Stimulated activated CD4-positive, alpha-beta T cell treated with anti-CD3 and anti-CD28 coated beads, Interleukin-12 subunit alpha, Interleukin-12 subunit beta, amount 100 ng/mL, for 4 hours (primary cell): ENCODE measurements at places on chromosomes 3 and 15.

GRCh38 chr15:95923792-95924191 is 406.7 kb upstream of the NR2F2 start:
- DNase-seq: no peak

DNA sequence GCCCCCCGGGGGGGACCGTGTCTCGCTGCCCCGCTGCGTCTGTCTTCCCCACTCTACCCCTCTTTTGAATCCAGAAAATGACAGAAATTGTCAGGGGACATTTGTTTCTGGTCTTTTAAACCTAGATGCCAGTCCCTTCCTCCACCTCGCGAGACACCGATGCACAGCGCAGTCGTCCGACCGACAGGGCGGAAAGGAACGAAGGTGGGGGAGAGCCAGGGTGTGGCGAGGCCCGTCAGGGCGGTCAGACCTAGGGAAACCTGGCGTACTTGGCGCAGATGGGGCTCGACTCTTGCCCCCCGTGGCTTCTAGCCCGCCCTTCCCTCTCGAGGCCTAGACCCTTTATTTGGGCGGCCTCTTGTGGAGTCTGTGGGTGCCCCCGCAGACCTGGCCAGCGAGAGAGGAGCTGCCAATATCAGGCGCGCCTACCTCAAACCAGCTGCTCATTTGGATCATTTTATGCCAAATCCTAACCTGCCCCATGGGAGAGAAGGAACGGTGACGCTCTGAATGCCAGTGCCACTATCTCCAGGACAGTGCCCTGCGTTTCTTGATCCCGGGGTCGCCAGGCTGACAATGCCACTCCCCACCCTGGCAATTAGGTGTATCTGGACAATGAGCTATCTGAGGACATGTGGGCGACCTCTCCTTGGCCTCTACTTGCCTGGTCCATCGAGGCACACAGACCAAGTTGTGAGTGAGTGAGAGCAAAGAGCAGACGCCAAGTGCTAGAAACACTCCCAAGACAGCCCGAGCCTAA is 500 bp upstream of the RAB6B start:
- no peak for DNase-seq

GRCh38 chr3:159643406-159643805 is 345.2 kb upstream of the IL12A start:
- DNase-seq: no peak

DNA sequence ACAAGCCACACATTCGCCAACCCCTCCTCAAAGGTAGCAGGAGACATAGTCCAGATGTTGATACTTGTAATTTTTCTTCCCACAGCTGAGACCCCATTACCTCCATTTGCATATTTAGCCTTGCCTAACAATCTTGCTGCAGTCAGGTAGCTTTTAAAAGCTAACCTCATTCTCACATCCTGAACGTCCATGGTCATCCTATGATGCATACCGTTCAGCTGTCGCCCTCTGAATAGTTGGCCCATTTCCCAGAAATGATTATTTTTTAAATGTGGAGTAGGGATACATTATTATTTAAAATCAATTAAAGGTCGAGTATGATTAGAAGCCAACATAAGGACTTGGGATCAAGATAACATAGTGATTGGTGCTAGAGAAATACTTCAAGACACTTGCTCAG is 165.0 kb downstream of the MEX3B start:
- no peak for DNase-seq

- no peak for DNase-seq
Measured at GRCh38 chr3:3260870-3261269, 81.4 kb upstream of the CRBN start.

DNA sequence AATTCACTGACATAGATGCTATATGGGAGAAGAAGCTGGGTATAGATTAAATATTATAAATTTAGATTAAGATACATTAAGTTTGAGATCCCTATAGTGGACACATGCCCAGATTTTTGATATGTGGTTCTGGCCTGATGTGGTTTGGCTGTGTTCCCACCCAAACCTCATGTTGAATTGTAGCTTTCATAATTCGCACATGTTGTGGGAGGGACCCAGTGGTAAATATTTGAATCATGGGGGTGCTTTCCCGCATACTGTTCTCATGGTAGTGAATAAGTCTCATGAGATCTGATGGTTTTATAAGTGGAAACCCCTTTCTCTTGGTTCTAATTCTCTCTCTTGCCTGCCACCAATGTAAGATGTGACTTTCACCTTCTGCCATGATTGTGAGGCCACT is 189.4 kb upstream of the CD96 start:
- DNase-seq: no peak

DNA sequence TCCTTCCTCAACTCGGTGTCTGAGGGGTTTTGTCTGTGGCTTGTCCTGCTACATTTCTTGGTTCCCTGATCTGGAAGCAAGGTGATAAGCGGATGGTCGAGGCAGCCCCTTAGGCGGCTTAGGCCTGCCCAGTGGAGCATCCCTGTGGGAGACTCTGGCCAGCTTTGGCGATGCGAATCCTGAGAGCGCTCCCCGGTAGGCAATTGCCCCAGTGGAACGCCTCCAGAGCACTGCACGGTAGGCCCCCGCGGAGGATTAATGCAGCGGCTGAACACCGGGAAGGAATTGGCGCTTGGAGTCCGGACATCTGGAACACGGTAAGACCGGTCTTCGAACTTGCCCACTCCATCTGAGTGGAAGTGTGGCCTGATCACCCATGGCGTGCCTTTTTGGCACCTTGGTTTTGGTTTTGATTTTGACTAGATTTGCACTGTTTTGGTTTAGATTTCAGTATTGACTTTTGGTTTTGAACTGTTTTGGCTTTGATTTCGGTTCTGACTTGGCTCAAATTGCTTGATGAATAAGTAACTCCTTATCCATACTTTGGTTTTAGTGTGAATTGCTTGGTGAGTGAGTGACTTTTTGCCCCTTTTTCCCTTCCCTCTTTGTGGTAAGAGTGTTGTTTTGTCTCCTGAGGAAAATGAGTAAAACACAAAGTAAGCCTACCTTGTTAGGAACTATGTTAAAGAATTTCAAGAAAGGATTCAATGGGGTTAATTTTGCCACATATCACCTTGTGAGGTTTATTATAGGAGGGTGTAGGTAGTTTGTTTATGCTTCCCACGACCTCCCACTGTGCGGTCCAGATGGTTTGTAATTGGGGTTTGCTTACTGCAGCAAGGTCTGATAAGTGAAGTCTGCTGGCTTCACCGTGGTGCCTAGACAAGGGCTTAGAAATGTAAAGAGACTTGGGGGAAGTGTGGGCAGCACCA is 27.1 kb upstream of the GPR156 start:
- DNase-seq: no peak

GRCh38 chr3:176274161-176274560 is 923.1 kb downstream of the TBL1XR1 start:
- DNase-seq: no peak

- no peak for DNase-seq
Measured at GRCh38 chr15:31352911-31353811, 26.5 kb downstream of the KLF13 start.

GRCh38 chr3:33898901-33899300 is 100.5 kb downstream of the PDCD6IP start:
- DNase-seq: no peak

GRCh38 chr3:30077746-30078145 is 528.7 kb upstream of the TGFBR2 start:
- no peak for DNase-seq

DNA sequence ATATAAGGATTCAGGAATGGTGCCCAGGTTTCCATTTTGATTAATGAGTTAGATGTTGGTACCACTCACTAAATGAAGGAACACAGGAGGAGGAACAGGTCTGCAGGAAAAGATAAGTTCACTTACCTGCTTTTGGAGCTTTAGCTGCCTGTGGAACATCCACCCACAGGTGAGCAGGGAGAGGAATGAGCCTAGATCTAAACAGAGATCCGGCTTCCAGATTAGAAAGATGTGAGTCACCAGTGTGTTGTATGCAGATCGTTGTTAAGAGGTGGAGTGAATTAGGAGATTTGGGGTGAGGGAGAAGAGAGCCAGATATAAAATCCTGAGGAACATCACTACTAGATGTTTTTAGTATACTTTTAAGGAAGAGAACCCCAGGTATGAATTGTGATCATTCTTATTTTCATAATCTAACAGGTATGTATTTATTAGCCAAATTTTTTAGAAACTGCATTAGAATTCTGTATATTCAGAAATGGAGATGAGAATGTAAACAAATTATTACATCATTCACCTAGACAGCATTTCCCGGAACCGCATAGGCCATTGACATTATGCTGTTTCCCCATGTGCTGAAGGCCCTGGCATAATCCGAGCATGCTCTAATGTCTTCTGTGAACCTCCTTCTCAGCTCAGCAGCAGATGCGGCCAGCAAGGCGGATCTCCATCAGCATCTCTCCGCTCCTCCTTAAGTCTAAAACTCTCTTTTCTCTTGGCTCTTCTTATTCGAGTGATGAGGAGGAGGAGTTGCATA is 118.2 kb downstream of the KLHL25 start:
- DNase-seq: no peak

DNA sequence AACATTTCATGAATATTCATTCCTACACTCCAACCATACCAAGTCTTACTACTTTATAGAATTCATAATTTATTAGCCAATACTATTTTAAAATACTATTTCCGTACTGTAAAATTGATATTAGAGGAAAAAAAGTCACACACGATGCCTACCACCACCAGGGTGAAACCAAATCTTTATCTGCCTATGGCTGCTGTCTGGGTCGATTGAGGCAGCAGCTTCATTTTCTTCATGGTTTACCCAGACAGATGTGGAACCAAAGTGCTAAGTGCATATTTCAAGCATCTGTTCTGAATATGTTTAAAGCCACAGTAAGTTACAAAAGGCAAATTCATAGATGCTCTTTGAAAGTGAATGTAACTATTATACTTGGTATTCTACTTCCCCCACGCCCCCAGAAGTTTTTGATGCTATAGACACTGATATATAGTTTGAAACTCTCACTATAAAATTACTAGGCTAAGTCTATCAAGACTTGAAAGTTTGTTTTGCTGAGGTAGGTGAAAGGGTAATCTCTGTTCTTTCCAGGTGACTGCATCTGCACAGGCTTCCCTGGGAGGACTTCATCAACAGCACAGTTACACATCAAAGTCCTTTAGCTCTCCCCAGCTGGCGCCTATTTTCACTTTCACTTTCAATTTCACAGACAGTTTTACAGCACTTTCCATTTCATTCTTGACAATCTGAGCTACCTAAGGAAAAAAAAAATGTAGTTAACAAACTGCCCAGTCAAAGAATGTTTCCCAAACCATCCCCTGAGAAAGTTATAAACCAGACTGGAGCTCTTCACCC is 113.9 kb downstream of the POLQ start:
- peak; percentile 4 for DNase-seq

- no peak for DNase-seq
Measured at GRCh38 chr15:34714476-34715121, 40.2 kb downstream of the GJD2 start.

DNA sequence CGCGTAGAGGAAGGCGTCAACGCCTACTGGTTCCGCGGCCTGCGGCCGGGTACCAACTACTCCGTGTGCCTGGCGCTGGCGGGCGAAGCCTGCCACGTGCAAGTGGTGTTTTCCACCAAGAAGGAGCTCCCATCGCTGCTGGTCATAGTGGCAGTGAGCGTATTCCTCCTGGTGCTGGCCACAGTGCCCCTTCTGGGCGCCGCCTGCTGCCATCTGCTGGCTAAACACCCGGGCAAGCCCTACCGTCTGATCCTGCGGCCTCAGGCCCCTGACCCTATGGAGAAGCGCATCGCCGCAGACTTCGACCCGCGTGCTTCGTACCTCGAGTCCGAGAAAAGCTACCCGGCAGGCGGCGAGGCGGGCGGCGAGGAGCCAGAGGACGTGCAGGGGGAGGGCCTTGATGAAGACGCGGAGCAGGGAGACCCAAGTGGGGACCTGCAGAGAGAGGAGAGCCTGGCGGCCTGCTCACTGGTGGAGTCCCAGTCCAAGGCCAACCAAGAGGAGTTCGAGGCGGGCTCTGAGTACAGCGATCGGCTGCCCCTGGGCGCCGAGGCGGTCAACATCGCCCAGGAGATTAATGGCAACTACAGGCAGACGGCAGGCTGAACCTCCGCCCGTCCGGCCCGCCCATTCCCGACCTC is 4.1 kb downstream of the ISLR2 start:
- no peak for DNase-seq

DNA sequence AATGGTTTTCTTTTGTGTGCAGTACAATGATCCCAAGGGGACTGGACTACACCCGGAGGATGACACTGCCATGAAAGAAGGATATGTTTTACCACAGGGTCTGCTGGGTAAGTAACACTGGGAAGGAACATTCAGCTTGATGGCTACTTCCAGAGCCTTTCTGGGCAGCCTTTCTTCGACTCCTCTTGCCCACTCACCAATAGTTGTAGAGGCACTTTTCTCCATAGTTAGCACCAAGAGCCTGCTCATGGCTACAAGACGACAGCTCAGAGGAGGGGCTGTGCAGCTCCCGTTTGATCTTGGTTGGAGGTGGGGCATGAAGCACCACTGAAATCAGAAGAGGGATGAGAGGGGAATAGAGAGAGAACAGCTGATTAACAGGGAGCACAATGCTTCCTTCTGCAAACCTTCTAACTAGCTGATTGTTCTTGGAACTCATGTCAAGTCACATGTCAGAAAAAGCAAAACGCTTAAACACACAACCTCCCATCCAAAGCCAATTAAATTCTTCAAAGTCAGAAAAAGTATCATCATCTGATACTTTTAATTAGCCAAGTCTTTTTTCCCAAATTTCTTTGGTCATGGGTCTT is 27.9 kb downstream of the ETV5 start:
- DNase-seq: no peak

- DNase-seq: no peak
Measured at GRCh38 chr3:59820352-59820934, 770.6 kb upstream of the CFAP20DC start.

GRCh38 chr15:66459818-66460615 is 37.5 kb downstream of the SNAPC5 start:
- no peak for DNase-seq

DNA sequence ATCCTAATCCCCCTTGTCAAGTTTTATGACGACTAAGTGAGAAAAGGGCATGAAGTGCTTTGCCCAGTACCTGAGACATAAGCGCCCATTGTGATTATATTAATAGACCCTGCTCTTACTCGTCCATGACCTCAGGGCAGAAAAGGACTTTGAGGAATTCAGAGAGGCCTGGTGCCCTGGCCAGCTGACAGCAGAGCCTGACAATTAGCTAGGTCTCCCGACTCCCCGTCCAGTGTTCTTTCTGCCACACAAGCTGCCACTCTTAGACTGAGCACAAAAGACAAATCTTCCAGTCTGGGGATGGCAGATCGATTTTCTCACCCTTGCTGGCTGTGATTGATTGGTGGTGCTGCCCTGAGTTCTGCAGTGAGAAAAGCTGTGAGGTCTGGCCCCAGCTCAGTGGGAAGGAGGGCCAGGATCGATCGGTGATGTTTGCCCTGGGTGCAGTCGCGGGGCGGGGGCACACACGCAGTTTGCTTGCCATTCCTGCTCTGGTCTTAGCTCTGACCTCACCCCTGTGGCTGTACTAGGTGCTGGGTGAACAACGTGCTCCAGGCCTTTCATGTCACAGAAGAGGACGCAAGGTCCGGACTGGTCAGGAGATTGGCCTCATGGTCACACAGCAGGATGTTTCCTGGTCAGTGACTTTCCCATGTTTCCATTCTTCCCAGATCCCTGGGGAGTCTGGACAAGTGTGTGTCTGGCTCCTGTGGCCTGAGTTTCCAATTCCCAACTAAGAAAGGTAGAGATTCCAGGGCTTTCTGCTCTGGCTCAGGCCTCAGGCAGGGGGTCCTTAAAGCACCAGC is 67.4 kb upstream of the TLE3 start:
- DNase-seq: no peak

- DNase-seq: no peak
Measured at GRCh38 chr3:18357747-18358146, 67.4 kb downstream of the SATB1 start.

- peak; percentile 29 for DNase-seq
Measured at GRCh38 chr3:40387001-40387894, at the start of gene ENTPD3. ENTPD3 (plus strand) TSS chr3:40387184; CDS start chr3:40388058, 874 bp downstream.
